ENCODE measurements at places on chromosomes 11 and 22.

DNA sequence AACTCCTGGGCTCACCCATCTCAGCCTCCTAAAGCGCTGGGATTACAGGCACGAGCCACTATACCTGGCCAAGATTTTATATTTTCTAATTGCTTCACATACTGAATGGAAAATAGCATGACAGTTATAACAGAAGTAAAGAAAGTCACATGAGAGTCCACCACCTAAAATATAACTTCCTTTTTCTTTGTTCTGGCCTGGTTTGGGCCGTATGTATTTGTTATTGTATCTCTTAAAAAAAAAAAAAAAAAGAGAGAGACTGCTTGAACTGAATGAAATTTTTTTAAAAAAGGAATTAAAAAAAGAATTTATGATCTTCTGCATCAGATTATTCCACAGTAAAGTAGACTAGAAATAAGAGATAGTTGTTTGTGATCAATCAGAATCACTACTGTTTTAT is 86.0 kb upstream of the GRIK4 start:
- no peak for DNase-seq

DNA sequence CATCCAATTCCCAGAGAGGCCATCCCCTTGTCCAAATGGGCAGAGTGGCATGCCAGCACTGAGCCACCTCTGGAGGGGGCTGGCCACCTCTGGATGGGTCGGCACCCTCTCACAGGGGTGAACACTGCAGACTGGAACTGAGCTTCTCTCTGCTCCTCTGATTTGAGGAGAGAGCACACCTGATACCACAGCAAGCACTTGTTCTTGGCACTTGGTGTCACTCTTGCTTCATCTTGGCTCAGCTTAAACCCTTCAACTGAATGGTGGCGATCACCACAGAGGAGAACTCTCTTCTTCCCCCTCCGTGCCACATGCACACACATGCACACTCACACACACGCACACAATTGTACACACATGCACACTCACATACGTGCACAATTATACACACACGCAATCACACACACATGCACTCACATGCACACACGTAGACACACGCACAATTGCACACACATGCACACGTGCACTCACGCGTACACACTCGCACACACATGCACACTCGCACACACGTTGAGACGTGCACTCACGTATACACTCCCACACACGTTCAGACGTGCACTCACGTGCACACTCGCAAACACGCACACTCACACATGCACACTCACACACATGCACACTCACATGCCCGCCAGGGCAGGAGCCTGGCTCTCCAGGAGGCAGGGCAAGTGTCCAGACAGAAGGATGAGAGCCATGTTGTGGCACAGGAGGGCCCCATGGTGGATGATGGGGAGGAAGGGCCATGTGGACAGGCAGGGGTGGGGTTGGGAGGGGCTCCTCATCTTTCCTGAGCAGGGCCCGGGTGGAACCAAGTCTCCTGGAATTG is 23.4 kb downstream of the OVOL1 start:
- DNase-seq = no peak

DNA sequence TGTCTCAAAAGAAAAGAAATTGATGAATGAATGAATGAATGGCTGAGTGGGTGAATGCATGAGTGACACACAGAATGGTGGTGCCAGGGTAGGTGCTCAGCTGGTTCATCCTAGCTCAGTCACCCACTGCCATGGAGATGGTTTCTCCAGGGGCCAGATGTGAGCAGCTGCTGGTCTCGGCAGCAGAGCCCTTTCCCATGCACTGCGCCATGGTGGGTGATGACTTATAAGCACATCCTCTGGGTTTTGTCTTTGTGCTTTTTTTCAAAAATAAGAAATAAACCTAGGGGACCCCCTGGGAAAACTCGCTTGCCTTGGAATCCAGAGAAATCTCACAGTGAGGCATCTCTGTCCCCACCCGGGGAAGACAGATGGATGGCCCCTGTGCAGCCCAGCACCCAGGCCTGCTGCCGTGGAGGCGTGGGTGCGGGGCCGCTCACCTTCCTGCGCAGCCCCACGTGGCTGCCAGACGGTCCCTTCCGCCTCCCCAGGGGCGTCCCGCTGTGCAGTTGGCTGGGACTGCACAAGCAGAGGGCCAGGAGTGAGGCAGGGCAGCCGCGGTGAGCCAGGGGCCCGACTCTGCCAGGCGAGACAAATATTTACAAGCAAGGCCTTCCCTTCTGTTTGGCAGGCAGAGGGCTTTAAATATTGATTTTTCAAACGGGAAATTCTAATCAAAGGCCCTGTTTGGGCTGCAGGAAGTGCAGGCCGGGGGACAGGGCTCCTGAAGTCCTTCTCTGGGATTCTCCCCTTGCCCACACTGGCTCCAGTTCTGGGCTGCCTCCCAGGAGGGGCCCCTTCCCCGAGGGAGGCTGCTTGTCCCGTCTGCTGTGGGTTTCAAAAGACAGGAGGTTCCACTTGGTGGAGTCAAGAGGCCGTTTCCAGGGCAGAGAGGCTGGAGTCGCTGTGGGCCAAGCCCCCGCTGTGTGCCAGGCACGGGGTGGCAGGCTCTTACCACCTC is 24.3 kb downstream of the MPPED1 start:
- DNase-seq = no peak

DNA sequence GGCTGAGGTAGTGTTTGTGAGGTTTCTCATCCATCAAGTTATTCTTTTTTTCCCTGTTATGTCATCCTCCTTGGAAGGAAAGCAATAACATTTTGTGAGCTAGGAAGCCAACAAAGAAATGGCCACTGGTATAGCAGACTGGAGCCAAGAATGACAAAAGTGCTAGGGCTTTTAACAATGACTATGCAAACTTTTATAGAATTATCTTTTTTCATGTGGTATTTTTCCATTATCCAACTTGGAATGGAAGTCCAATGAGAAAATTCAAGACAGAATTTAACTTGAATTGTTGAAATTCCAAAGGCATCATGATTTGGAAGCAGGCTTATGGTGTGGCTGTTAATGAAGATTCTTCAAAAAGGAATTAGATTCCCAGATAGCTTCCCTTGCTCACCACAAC is 216.4 kb upstream of the PDGFD start:
- DNase-seq = no peak

GRCh38 chr11:20243974-20244373 is 83.7 kb upstream of the DBX1 start:
- no peak for DNase-seq

GRCh38 chr11:44621140-44621681 is 55.7 kb downstream of the CD82 start:
- DNase-seq = no peak

GRCh38 chr11:113251281-113251680 is 63.1 kb upstream of the TTC12 start:
- DNase-seq = no peak

GRCh38 chr11:109828387-109828786 is 264.8 kb upstream of the ZC3H12C start:
- DNase-seq = no peak

GRCh38 chr11:60761436-60762190 is 4.9 kb downstream of the MS4A15 start:
- no peak for DNase-seq

DNA sequence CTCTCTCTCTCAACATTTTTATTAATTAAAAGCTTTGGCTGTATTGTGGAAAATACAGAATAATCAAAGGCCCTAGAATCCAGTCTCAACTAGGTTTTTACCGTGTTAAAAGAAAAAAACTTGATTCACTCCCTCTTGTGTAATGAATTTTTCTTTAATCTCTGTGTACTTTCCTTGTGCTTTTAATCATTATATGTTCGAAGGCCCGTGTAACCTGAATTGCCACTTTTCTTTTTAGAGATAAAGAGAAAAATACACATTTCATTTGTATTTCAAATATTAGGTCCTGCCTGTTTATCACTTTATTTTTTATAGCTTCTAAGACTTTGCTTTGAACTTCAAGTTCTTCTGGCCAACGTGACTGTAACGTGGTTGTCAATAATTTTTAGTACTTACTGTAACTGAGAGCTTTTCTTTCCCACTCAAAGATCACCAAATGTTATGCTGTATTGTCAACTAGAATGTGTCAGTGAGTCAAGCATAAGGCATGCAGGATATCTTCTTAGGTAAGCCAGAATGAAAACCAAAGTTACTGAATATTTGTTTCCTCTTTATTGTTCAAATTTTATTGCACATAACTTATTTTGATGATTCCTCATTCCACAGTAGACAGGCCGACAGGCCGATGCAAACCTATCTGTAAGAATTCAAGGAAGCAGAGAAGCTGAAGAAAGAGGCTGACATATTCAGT is 23.3 kb upstream of the FAR1 start:
- DNase-seq = no peak

DNA sequence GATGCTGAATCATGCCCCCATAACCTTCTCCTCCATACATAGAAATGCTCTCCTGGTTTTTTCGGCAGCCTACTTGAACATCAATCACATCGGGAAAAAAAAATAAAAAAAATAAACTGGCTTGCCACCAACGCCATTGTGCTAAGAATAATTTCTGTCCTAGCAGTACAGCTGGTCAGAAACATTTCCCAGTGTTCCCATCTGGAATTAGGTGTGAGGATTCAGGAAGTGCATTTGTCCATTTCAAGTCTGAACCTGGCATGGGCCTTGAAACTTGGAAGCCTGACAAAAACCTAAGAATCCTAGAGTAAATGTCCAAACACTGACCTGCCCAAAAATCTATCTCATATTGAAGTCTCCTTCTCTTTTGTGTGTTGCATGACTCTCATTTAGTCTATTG is 16.6 kb upstream of the NAV2 start:
- DNase-seq = no peak

GRCh38 chr11:95456714-95457491 is 225.9 kb upstream of the SESN3 start:
- no peak for DNase-seq

- DNase-seq = no peak
Observed at GRCh38 chr22:24095826-24096757, 85.0 kb downstream of the CABIN1 start.

- DNase-seq = no peak
Observed at GRCh38 chr11:22780952-22781593, 48.5 kb downstream of the SVIP start.

- no peak for DNase-seq
Observed at GRCh38 chr22:46501701-46502100, 35.7 kb downstream of the CELSR1 start.

GRCh38 chr11:64206457-64207255 is at the start of gene FERMT3:
Gene FERMT3 (plus strand): TSS chr11:64206721. CDS start chr11:64207365, 644 bp downstream.
- DNase-seq = no peak

DNA sequence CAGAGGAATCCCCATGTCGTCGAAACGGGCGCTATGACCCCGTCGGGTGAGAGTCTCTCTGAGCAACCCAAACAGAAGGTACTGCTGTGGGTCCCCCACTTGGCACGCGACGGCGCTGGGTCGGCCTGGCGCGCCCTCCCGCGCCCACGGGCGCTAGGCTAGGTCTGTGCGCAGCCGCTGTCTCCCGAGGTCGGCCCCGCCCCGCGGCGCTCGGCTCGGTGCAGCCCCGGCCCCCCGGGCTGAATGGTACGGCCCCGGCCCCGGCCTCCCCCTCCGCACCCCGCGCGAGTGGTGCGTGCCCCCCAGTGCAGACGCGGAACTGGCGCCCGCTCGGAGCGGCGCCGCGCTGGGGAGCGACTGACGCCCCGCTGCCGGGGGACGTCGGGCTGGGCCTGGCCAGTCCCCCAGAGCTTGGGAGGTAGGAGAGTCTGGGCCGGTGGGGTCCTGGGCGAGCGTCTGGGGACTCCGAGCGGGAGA is at the start of gene MADD:
TSS of gene MADD (plus strand) at position 305 of the 477 bp plus-strand sequence.
- no peak for DNase-seq

DNA sequence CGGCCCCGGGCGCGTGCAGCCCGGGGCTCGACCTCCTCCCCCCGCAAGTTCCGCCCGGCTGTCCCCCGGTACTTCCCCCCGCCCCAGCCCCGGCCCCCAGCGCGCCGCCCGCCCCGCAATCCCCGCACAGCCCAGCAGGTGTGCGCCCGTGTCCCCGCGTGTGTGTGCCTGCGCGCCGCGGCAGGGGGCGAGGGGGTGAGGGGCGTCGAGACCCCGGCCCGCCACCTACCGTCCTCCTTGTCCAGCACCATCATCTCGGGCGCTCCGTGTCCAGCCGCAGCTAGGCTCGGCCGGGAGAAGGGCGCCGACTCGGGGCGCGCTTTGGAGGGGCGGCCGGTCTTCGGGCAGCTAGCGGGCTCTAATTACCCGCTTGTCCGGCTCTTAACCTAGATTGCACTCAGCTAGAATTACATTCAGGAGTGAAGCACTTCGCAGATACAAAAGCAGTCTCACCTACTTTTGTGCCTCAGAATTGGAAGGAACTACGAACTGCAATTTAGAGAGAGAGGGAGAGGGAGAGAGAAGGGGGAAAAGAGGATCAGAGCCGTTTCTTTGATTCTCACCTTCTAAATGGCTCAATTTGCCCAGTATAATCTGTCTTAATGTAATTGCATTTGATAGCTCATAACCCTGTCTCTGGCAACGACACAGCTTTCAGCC is 439 bp downstream of the LMO1 start:
- no peak for DNase-seq
